NCI-H1105 (cell line): ENCODE measurements at places on chromosomes 3 and 15.
A peak's percentile ranks its signal among the peaks of the same experiment; 100 is the strongest.

- no peak for DNase-seq
These were observed 166.5 kb upstream of the THRB start for GRCh38 chr3:24661175-24661584.

DNA sequence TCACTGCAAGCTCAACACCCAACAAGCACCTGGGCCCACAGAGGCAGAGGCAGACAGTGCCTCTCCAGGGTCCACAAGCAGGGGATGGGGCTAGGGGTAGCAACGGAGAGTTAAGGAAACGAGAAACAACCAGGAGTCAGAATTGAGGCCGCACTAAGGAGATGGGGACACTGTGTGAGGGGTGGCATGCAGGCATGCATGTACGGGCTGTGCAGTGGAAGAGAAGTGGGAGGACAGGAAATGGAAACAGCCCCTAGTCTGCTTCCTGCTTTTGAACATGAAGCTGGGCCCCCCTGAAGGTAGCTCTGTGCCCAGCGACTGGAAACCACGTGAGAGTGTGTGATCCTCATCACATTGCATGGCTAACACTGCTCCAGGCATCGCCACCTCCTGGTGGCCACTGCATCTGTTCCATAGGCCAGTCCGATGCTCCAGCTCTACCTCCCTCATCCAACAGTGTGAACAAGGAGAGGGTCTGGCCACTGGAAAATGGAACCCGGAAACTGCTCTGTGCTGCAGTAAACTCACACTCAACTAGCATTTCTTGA is 44.0 kb downstream of the XXYLT1 start:
- no peak for DNase-seq

- DNase-seq, result no peak
These were observed 1.7 kb downstream of the AKAP13 start for GRCh38 chr15:85381850-85382751.

GRCh38 chr15:83747718-83748110 is 93.8 kb downstream of the ADAMTSL3 start:
- DNase-seq, result no peak

GRCh38 chr3:185484296-185484695 is 14.5 kb downstream of the TMEM41A start:
- DNase-seq, result no peak

DNA sequence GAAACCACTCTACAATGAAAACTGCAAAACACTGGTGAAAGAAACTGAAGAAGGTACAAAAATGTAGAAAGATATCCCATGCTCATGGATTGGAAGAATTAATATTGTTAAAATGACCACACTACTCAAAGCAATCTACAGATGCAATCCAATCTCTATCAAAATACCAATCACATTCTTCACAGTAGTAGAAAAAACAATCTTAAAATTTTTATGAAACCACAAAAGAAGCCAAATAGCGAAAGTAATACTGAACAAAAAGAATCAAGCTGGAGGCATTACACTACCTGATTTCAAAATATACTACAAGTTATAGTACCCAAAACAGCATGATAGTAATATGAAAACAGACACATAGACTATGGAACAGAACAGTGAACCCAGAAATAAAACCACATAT is 36.9 kb downstream of the TXNRD3 start:
- no peak for DNase-seq

DNA sequence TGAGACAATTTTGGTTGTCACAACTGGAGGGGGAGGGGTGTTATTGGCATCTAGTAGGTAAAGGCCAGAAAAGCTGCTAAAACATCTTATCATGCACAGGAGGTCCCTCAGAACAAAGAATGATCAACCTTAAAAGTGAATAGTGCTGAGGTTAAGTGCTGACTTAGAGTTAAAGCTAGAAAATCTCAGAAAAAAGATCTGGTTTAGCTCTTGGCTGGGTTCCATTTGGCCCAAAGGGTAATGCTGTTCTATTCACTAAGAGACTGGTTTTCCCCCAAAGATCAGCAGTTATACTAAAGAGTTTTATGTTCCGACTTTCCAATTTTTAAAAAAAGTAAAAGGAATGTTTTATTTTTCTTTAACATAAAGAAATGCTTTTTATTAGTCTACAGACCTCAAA is 15.6 kb downstream of the DCBLD2 start:
- DNase-seq, result no peak

DNA sequence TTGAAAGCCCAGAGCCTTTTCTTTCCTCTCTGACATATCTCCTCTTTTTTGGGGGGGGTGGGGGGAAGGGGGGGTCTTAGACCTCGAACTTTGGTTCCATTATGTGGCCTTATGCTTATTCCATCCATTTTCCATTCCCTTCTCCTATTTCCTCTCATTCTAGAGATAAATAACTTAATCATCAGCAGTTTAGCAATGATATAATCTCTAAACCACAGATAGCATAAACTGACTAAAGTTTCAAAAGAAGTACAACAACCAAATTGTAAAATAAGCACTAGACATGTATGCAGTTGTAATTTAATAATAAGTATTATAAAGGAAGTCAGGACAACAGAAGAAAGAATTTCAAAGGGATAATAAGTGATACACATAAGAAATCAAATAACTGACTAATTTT is 64.5 kb downstream of the AQR start:
- no peak for DNase-seq

DNA sequence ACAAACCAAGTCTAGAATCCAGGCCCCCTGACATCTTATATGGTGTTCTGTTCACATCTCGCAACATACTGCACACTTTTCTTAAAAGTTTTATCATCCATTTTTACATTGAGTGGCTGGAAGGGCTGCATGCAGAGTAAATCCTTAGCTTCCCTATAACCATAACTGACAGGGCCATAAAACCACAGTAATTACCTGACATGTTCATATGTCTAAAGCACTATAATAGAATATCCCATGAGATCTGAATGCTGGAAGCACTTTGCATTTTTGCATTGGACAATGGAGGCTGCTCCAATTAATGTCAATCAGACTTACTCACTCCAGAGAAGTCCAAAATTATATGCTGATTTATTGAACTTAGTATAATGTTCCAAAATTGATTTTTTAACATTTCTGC is 86.6 kb upstream of the HES1 start:
- no peak for DNase-seq

GRCh38 chr15:70072479-70072878 is 25.2 kb downstream of the TLE3 start:
- DNase-seq, result no peak

DNA sequence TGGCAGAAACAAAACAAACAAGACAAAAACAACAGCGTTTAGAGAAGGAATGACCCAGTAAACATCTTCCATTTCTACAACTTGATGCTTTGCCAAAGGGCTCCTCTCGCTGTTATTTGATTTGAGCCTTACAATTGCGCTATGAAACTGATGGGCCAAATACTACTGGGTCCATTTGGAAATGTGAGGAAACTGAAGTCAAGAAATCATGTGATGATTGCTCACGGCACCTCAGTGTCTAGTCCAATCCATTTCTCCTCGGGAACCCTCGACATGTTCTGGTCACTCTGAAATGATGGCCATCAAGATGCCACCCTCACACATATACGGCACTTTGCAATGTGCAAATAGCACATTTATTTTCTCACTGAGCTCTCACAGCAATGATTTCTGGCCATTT is 136.0 kb downstream of the UACA start:
- no peak for DNase-seq

DNA sequence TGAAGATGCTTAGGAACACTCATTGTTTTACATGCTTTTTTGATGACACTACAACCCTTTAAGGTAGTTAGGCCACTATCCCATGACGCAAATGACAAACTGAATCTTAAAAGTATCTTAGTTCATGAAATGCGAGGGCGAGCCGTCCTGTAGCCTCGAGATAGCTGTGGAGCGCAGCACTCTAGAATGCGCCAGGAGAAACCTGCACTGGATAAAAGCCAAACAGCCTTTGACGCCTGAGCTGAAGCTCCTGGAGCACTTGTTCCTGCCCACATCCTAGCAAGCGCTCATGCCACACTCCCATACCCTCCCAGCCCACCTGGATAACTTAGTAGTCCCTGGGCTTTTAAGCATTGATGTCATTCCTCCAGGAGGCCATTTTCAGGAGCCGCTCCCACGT is 516.9 kb downstream of the GABRG3 start:
- no peak for DNase-seq

GRCh38 chr15:89450076-89451006 is 46.0 kb downstream of the RHCG start:
- DNase-seq, result no peak

GRCh38 chr3:149153402-149153801 is 24.0 kb downstream of the HPS3 start:
- no peak for DNase-seq

DNA sequence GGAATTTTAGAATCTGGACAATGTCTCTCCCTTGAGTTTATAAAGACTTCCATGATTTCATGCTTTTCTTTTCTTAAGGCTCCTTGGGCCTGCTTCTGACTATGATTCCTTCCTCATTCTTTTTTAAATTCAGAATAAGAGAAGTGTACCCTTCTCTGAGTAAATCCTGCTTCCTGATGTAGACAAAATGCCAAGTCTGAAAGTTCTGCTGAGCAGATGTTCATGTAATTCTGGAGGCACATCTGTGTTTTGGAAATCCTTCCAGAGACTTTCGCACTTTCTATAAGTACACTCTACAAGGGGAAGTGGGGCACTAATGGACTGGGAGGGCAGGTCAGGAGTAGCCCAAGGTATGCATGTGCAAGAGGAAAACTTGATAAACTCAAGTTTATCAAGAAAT is 24.8 kb downstream of the TPM1 start:
- no peak for DNase-seq

- no peak for DNase-seq
These were observed 496.2 kb downstream of the FHIT start for GRCh38 chr3:60755094-60755493.

GRCh38 chr15:74695597-74696397 is at the start of gene EDC3:
Gene EDC3 (minus strand): TSS chr15:74696024. CDS start chr15:74675124, 20,900 bp downstream.
- peak; percentile 53 for DNase-seq

DNA sequence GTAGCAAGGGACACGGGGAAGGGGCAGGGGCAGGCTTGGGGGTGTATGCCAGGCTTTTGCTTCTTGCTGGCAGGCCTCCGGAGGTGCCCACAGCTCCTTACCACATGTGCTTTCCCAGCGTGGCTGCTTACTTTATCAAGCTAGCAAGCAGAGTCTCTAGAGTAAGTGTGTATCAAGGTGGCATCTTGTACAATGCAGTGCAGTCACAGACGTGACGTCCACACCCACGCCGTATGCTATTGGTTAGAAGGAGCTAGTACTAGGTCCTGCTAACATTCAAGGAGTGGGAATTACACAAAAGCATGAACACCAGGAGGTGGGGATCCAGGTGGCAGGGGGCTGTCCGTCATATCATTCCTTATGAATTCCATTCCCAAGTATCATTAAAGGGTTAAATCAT is 15.3 kb upstream of the AGBL1 start:
- DNase-seq, result no peak

- DNase-seq, result no peak
These were observed 100.6 kb downstream of the ZNF609 start for GRCh38 chr15:64560998-64561397.

DNA sequence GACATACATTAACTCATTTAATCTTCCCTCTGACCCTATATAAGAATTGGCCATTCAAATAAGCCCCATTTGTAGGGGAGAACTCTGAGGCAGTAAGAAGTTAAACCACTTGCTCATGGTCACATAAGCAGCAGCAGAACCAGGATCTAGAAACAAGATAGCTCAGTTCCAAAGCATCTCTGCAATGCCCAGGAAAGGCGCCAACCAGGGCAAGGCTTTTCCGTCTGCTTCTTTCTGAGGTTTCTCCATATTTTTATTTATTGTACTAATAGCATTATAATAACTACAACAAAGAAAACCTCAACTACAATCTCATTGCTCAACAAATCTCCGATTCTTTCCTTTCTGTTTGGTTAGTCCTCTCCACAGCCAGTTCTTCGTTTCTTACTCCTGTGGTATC is 4.3 kb upstream of the UBE2E2 start:
- DNase-seq, result no peak

GRCh38 chr3:197758512-197758911 is 8.8 kb downstream of the FYTTD1 start:
- no peak for DNase-seq

- DNase-seq, result no peak
These were observed 95.8 kb downstream of the SEC22A start for GRCh38 chr3:123297627-123297899.

DNA sequence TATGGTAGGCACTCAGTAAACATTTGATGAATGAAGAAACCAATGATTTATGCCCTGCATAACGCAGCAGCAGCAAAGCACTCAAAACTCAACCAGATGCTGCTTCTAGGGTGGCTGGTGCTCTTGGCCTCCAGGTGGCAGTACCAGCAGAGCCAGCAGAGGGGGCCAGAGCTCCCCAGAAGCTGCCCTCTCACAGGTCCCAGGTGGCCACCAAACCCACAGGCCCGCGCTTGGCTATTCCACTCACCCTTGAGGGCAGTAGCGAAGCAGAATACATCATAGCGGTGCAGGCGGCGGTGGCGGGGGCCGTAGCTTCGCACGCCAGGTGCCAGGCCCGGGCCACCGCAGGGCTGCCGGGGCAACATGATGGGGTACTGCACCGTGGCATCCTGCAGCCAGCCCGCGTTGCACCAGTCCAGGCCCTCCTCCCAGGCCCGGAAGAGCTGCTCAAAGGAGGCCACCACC is 16.6 kb downstream of the HAPLN3 start:
- peak; percentile 11 for DNase-seq

DNA sequence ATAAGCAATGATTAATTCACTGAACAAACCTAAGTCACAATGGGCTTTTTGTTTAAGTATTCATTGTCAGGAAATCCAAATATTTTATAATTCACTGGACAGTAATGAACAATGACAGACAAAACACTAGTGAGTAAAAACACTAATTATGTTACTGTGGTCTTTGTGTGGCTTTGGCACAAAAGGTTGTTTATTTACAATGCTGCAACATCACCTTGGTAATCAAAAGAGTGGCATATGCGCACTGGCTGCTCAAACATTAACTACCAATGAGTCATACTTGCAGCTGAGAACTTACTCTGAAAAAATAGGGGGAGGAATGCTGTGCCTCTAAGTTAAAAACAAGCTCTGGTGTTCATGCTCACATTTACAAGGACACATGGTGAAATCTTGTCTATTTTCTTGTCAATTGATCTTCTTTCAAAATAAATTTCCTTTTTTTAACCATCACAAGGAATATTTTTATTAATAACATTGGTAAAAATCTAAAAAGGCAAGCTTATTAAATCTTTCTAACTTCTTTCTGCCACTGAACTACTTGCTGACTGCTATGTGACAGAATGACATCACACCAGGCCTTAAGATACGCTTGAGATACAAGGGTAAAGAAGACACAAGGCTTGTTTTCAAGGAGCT is 85.2 kb upstream of the PPIB start:
- DNase-seq, result peak; percentile 68
